ENCODE measurements at places on chromosomes 11 and 22. TPM values are rescaled to one million over a fixed set of nuclear protein-coding genes. Genes with fewer than 3 reads are reported as not detected.
A peak's percentile ranks its signal among the peaks of the same experiment; 100 is the strongest.

- no peak for DNase-seq
Observed at GRCh38 chr11:10080138-10080537, 213.9 kb downstream of the SBF2 start.

- no peak for DNase-seq
Observed at GRCh38 chr11:120385110-120385509, 48.9 kb downstream of the ARHGEF12 start.

Gene MMP13
- total RNA-seq = not detected

Gene TPBGL
- total RNA-seq = 0.94 TPM

Gene KRTAP5-11
- not detected for total RNA-seq

- DNase-seq = no peak
Observed at GRCh38 chr11:77698896-77699295, 61.3 kb upstream of the CLNS1A start.

DNA sequence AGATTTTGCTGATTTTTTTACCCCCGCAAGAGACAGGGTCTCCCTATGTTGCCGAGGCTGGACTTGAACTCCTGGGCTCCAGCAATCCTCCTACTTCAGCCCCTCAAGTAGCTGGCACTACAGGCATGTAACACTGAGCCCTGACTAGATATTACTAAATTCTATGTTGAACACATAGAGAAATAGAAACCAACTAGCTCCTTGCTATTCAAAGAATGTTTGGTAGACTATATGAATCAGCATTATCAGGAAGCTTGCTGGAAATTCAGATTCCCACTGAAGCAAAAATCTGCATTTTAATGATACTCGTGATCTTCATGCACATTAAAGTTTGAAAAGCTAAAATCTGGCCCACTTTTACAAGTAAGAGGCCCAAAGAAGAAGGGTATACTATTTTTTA, 11.9 kb downstream of the TMEM41B start:
- DNase-seq = no peak

Gene OR52A1
- total RNA-seq = not detected

Gene MFNG
- 14.0 TPM for total RNA-seq

Gene CNTF
- 2.1 TPM for total RNA-seq

- DNase-seq = no peak
Observed at GRCh38 chr22:36197514-36198146, 4.0 kb downstream of the APOL4 start.

GRCh38 chr11:96538104-96538503, 148.3 kb downstream of the JRKL start:
- DNase-seq = no peak

DNA sequence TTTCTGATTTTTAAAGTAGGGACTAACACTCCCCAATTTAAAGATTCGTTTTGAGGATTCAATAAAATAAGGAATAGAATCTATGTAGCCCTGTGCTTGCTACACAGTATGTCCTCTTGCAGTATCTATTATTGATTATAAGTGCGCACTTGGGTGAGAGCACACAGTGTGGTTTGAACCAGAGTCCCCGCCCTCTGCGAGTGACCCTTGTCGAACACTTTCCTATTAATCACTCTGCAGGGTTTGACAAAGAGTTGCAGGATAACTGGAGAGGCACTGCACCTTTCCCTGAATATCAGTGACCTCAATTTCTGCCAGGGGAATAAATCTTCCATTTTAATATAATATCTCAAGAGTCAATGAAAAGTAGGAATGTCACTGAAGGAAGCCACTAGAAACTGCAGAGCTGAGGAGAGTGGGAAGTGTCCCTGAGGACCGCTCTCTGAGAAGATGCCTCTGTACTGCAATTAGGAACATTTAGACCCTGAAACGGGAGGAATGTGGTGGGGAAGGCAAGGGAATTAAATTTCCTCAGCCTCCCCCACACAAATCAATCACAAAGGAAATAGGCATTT, 182.2 kb downstream of the MAML2 start:
- DNase-seq = no peak

DNA sequence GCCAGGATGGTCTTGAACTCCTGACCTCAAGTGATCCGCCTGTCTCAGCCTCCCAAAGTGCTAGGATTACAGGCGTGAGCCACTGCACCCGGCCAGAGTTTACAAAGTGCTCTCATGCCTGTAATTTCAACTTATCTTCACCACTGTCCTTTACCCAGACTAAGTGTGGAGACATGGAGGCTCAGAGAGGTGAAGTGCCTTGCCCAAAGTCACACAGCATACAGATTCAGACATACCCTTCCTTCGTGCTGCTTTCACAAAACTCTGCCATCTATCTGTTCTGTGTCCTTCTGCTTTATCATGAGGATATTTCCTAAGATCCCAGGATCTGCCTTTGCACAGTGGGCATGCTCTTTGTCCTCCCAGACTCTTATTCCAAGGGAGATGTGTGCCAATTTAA, 143.6 kb upstream of the SYT13 start:
- no peak for DNase-seq

- peak; percentile 72 for DNase-seq
Observed at GRCh38 chr11:2404735-2405196, 4.2 kb downstream of the TSSC4 start.

DNA sequence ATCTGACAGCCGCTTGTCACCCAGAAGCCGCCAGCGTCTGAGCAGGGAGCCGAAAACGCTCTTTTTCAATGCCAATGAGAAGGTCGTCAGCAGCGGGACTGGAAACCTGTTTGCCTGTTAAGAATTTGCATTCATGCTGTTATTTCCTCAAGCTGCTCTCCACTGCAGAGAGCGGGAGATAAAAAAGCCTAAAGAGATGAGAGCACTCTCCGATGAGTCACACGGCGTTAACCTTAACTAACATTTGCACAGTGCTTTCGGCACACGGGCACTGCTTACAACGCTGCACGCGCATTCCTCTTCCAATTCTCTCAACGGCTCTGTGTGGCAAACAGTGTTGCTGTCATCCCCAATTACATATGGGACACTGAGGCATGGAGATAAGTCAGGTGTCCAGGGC, 40.0 kb upstream of the RTL6 start:
- no peak for DNase-seq

DNA sequence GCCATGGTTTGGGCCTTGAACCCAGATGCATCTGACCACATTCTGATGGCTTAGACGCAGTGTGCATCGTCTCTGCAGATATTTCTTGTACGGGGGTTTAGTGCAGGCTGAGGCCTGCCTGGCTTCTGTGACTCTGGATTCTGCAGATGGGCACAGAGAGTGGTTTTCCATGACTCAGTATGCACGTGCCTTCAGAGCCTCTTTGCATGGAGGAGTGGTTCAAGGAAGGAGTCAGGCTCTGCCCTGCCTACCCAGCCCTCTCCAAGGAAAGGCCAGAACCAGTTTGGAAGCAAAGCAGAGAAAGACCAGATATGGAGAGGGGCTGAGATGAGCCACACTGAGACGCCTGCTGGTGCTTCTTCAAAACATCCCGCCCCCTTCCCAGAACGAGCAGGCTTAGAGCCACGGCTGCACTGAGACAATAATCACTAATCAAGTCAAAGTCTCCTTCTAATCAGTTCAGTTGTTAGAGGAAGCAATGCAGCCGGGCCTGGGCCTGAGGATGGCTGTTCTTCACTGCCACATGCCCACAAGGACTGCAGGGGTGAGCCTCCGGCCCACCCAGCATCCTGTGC, 308.9 kb downstream of the NXPE2 start:
- no peak for DNase-seq

Gene MTNR1B
- total RNA-seq = not detected

DNA sequence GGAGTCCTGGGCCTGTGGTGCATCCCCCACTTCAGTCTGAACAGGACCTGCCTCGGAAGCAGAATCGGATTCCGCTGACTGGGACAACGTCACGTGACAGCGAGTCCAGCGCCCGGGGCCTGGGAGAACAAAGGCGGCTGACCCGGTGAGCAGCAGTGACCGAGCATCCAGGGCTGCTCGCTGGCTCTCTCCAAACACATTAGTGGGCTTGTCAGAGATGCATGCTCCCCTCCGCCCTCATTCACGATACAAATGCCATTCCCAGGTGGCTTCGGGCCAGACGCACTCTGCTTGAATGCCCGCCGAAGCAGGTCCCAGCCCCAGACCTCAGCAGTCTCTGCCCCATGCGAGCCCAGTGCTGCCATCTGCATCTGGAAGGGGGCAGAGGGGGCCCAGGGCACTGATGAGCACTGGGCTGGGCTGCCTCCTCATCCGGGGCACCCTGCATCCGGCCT, 91.0 kb downstream of the WNT7B start:
- DNase-seq = no peak

DNA sequence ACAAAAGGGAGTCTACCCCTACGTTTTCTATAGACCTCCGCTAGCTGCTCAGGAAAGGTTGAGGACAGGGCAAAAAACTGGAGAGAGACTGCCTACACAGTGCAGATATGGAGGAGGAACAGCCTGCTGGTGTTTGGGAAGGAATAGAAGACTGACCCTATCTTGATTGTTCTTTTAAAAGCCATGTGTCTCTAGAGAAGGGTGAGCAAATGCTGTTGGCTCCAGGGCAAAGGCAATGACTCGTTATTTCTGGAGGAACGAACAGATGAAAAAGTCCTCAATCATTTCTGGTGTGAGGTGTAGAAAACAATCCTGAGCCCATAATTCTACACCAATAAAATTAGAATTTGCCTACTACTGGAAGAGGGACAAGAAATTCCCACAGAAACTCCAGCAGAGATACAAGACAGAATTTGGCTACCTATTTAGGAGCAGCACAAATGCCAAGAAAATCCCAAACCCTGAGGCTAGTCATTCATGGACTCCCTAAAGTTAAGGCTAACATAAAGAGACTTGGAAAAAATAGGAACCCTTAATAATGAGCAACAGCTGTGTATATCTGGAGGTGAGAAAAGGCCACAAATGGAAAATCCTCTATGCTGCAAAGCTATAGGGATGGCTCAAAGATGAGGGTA, 1206.3 kb upstream of the CNTN5 start:
- no peak for DNase-seq

DNA sequence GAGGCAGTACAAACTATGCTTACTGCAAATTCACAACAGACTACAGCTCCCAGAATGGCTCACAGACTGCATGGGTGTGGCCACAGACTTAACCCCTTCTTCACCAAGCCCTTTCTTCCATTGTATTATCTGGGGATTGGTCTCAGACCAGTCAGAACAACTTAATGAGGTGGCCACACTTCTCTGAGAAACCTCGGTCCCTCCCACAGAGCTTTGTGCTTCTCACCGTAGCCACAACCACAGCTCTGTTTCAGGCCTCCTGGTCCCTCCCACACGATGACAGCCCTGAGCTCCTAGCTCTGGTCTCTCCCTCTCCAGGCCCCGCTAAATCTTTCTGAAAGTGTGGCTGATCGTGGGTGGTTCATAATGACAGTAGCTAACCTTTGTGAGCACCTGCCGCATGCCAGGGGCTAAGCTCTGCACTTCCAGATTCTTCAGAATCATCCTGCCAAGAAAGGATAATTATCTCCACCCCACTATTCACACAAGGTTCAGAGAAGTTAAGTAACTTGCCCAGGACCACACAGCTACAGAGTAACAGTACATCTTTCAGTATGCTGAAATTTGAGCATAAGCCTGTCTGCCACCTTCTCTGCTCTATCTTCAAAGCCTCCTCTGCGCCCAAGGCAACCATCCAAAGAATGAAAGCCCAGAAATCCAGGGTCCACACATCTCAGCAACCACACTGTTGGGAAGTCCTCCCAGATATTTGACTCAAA, 5.4 kb downstream of the PDE2A start:
- DNase-seq = no peak

Gene ASCL2
- 1.7 TPM for total RNA-seq

GRCh38 chr11:28483072-28483867, 375.1 kb downstream of the METTL15 start:
- no peak for DNase-seq

GRCh38 chr22:26548984-26549383, 36.7 kb upstream of the TFIP11 start:
- no peak for DNase-seq

Gene ART1
- total RNA-seq = 0.61 TPM

GRCh38 chr22:21765909-21766529, 30.4 kb upstream of the YPEL1 start:
- peak; percentile 51 for DNase-seq

- DNase-seq = no peak
Observed at GRCh38 chr22:45907996-45908395, 69.0 kb downstream of the WNT7B start.

Gene OR56A5
- not detected for total RNA-seq

DNA sequence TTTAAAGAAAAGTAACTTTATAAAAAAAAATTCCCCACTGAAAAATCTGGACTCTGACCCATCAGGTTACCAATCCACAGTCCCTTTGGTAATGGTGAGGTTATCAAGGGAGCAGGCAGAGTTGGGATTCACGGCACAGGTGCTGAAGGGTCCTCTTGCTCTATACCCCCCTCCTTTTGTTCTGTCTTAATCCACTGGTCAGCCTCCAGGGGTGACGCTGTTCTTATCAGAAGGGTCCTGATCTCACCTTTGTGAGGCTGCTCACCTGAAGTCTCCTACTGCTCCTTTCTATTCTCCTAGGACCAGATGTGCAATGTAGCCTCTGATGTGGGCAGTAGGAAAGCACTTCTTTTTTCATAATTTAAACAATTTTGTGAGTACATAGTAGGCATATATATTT, 80.6 kb upstream of the E2F8 start:
- no peak for DNase-seq

DNA sequence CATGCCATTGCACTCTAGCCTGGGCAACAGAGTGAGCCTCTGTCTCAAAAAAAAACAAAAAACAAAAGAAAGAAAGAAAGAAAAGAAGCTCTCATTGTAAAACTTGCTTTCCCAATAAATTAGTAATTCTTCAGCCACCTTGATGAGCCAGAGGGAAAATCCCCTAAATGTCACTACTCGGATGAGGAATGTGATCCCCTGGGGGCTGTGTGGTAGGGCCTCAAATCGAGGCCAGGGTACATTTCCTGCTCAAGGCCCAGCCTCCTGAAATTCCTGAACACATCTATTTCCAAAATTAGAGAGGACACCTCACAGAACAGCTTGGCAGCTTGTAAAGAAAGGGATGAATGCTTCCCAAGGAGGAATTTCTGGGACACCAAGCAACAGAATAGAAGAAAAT, 147.1 kb upstream of the SESN3 start:
- DNase-seq = no peak

- DNase-seq = no peak
Observed at GRCh38 chr11:126006068-126006467, 56.6 kb downstream of the CDON start.

Gene VSIG2
- total RNA-seq = 35.4 TPM

DNA sequence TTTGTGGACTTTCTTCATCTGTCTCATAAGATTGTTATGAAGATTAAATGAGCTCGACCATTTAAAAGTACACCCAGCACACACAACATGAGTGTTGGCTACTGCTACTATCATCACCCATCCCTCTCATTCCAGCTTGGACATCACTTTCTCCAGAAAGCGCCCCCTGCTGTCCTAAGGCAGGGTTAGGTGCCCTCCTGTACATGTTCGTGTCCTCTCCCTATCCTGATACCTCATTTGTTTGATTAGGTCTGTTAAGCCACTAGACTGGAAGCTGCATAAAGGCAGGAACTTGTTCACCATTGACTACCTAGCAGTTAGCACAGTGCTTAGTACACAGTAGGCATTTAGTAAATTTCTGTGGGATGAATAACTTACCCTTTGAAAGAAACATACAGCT, 85.5 kb downstream of the ENTHD1 start:
- DNase-seq = no peak

GRCh38 chr11:108592591-108593213, 866 bp downstream of the EXPH5 start:
- peak; percentile 34 for DNase-seq

Gene CASP1
- 39.6 TPM for total RNA-seq

Gene BBOX1
- not detected for total RNA-seq

Gene FAM180B
- total RNA-seq = not detected

Data from upper lobe of left lung (tissue), 6 donors.